ENCODE measurements at places on chromosomes 11 and 22.

GRCh38 chr11:118881228-118881627, 2.5 kb upstream of the CXCR5 start:
- no peak for DNase-seq

GRCh38 chr11:133916784-133917440, 39.9 kb downstream of the IGSF9B start:
- DNase-seq: no peak

DNA sequence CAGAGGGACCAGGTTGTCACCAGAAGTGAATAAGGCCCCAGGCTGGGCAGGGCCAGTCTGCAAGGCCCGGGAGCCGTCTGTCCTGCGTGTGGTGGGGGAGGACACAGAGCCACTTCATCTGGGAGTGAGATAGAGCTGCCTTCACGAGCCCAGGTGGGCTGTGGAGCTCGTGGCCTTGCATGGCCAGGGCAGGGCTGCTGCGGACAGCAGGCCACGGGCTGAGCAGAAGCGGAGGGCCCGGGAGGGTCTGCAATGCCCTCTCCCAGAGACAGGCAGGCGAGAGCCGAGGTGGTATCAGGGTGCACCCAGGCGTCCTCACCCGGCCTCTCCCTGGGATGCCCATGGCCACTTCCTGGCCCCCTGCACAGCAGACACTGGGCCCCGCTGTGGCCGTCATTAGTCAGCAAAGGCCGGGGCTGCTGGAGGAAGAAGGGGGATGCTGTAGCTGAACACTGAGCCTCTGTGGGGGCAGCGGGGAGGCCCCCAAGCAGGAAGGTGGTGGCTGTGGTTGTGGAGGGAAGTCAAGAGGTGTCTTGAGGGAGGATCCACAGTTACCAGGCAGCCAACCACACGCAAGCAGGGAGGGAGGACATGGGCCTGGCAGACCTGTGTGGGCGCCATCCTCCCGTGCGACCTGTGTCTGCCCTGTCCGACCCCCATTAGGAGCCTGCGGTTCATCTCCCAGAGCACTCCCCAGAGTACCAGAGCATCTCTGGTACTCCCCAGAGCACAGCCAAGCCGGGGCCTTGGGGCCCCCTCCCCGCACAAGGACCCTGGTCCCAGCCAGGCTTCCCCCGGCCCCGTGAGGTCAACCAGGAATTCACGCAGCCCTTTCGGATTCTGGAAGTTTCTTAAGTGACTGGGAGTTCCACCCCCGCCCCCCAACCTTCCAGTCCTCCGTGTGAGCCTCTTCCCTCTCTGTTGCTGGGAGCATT, 1109.5 kb downstream of the BRD1 start:
- no peak for DNase-seq

GRCh38 chr22:26658671-26659478, 1.5 kb downstream of the MIAT start:
- DNase-seq: peak; percentile 65

- DNase-seq: no peak
Measured at GRCh38 chr11:68704887-68705286, 20.5 kb downstream of the GAL start.

DNA sequence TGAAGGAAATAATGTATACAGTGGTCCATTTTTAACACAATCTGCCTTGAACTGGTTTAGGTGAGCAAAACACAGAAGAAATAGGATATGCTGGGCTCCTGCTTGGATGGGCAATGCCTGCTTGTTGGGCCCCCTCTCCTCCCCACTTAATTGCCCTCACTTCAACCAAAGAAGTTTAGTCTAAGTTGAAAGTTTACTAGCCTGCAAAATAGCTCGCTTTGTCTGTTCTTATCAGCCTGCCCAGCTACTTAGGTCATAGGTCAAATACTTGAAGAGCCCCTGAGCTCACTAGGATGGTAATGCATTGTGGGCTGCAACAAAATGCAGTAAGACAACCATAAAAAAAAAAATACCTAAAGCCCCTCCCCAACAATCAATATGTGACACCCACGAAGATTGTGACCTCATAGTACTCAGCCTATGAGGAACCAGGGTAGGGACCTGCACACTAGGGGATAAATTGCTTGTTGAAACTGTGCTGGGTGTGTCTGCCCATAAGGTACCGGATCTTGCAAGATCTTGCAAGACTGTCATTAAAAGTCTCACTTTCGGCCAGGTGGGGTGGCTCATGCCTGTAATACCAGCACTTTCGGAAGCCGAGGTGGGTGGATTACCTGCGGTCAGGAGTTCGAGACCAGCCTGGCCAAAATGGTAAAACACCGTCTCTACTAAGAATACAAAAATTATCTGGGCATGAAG, 10.9 kb downstream of the DRICH1 start:
- no peak for DNase-seq

DNA sequence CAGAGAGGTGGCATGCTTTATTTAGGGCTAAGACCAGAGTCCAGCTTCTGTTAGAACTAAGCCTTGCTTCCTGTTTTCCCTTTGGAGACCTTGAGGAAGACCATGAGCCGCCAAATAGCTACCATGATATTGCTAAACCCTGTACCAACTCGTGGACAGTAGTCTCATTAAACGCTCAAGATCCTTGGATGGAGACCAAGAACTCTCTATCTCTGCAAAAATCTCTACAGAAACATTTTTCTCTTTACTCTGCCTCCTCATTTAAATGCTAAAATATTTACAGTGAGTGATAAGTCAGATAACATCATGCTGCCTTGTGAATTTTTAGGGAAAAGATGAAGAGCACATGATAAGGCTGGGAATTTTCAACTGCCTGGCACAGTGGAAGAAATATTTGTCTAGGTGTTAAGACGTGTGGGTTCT, 197.8 kb downstream of the MAML2 start:
- DNase-seq: no peak

GRCh38 chr11:102085864-102086551, 24.2 kb upstream of the YAP1 start:
- DNase-seq: no peak

DNA sequence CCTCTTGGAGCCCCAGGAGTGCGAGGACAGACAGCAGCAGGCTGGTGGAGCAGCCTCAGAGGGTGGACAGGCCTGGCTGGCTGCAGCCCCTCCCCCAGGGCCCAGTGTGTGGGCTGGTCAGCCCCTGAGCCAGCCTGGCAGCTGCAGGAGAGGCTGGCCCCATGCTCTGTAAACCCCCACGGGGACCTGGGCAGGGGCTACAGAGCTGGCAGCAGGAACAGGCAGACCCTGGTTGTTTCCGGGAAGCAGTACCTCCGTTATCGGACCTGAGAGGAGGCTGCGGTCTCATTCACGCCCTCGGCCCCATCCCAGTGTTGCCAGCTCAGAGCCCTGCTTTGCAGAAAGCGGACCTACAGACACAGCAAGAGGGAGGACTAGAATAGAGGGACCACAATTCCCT, 38.5 kb upstream of the COMT start:
- DNase-seq: no peak

DNA sequence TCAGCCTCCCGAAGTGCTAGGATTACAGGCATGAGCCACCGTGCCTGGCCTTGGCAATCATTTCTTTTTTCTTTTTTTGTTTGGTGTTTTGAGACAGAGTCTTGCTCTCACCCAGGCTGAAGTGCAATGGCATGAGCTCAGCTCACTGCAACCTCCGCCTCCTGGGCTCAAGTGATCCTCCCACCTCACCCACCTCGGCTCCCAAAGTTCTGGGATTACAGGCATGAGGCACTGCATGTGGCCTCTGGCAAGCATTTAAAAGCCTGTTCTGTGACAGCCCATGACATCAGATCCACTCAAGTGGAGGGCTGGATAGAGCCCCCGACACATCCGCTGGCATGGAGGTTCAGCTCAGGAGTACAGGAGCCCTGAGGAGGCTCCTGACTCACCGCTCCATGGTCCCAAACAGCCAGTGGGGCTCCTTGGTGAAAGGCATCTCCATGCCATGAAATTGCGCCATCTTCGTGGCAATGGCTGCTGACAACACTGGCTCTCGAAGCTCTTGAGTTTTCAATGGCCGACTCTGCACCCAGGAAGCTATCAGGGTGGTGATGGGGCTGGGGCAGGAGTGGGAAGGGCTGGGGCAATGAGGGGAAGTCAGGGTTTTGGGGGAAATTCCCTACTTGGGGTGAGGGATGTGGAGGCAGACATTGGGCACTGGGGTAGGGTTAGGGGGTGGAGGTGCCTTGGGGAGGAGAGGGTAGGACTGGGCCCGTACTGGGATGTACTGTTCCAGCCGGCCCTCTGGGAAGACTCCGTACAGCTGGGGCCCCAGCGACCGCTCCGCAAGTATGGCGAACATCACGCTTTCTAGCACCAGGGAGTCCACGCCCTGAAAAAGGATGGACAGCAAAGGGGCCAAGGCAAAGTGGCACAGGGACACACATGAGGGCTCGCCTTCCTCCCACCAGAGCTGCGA, 1.4 kb downstream of the CHKB start:
- no peak for DNase-seq

- no peak for DNase-seq
Measured at GRCh38 chr22:48568736-48569330, 1258.8 kb downstream of the BRD1 start.

- DNase-seq: no peak
Measured at GRCh38 chr11:36790526-36790925, 192.5 kb upstream of the RAG2 start.

DNA sequence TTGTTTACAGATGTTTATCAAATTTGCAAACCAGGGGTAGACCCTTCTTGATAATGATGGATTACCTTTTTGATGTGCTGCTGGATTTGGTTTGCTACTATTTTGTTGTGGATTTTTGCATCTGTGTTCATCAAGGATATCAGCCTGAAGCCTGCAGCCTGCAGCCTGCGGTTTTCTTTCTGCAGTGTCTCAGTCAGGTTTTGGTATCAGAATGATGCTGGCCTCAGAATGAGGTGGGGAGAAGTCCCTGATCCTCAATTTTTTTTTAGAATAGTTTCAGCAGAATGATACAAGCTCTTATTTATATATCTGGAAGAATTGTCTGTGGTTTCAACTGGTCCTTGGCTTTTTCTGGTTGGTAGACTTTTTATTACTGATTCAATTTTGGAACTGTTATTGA, 19.7 kb upstream of the RAB38 start:
- DNase-seq: no peak

- DNase-seq: no peak
Measured at GRCh38 chr22:49930596-49931412, 12.4 kb downstream of the CRELD2 start.

GRCh38 chr11:19723572-19724342, 11.1 kb downstream of the NAV2 start:
- no peak for DNase-seq

GRCh38 chr11:123799438-123799837, 6.7 kb downstream of the OR6M1 start:
- no peak for DNase-seq

DNA sequence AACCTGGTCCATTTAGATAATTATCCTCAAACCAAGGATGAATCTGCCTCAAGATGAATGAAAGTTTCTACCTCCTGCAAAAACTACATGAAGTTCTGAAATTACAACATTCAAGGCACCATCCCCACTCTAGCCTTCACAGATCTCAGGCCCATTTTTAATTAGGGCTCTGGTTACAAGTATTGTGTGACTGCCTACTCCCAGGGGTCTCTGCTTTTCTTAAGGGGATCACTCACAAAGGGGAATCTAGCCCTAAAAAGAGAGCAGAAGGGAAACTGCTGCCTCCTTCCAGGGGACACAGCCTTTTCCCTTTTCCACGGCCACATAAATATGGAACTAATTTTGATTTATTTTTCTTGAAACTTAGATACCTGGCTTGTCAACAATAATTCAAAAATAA, 17.4 kb upstream of the TMEM135 start:
- DNase-seq: no peak

- DNase-seq: no peak
Measured at GRCh38 chr11:88340366-88340935, 2.9 kb upstream of the CTSC start.

- no peak for DNase-seq
Measured at GRCh38 chr11:93570759-93571413, 27.7 kb upstream of the SMCO4 start.

- no peak for DNase-seq
Measured at GRCh38 chr11:123306531-123306930, 111.5 kb upstream of the CLMP start.

DNA sequence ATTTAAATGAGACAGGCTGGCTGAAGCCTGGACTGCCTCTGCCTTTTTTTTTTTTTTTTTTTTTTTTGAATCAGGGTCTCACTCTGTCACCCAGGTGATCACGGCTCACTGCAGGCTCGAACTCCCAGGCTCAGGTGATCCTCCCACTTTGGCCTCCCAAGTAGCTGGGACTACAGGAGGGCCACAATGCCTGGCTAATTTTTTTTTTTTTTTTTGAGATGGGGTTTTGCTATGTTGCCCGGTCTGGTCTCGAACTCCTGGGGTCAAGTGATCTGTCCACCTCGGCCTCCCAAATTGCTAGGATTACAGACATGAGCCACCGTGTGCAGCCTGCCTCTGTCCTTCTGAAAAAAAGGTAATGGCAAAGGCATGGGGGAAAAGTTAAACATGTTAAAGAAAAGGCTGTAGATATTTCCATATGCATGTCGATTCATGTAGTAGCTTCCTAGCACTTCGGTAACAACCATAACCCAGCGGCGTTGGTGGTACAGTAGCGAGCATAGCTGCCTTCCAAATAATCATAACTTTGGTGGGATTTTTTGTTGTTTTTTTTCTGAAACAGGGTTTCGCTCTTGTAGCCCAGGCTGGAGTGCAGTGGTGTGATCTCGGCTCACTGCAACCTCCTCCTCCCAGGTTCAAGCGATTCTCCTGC, 48.8 kb downstream of the MCHR1 start:
- no peak for DNase-seq
